ENCODE measurements at places on chromosomes 3 and 15.

DNA sequence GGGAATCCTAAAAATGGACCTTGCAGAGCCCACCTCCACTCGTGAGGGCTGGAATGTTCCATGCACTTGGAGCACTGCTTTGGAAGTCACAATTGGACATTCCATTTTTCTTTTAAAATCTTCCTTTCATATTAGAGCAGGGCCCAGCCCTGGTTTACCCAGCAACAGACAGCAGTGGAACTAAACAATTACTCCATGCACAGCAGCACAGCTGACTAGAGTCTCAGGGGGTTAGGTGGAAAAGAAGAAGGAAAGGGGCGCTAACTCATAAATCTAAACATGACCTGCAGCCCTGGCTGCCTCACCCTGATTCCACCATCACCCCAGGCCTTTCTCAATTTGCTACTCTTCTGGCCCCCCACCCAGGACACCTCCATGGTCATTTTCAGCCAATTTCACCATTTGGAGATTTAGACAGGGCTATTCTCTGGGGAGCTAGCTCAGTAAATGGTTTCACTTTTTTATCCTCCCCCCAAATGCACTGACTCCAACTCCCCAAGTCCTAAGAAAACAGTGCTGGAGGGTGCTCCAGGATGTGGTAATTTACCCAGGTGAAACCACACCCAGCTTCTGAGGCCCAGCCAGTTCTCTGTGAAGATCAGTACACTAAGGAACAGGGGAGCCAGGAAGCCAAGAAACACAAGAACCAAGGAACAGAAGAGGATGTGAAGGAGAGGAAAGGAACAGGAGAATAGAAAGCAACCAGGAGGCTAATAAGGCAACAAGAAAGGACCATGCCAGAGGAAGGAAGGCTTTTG, 1.6 kb upstream of the LRRC31 start:
- DNase-seq: no peak

DNA sequence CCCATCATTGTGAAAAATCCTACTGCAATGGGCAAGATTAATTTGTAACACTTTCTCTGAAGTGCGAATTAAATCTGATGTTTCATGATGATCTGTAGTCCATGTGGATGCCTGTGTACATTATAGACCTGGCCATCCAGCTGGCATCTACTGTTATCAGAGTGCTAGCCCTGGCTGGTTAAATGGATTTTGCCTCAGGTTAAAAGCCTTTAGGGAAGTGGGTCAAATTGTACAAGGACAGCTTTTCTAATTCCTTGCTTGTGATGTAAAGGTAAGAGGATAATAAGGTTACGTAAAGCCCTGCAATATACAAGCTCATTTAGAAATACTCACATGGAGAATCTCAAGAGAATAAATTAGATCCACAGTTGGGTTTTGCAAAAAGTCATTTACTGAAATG, 138.2 kb downstream of the EPHA3 start:
- DNase-seq: no peak

DNA sequence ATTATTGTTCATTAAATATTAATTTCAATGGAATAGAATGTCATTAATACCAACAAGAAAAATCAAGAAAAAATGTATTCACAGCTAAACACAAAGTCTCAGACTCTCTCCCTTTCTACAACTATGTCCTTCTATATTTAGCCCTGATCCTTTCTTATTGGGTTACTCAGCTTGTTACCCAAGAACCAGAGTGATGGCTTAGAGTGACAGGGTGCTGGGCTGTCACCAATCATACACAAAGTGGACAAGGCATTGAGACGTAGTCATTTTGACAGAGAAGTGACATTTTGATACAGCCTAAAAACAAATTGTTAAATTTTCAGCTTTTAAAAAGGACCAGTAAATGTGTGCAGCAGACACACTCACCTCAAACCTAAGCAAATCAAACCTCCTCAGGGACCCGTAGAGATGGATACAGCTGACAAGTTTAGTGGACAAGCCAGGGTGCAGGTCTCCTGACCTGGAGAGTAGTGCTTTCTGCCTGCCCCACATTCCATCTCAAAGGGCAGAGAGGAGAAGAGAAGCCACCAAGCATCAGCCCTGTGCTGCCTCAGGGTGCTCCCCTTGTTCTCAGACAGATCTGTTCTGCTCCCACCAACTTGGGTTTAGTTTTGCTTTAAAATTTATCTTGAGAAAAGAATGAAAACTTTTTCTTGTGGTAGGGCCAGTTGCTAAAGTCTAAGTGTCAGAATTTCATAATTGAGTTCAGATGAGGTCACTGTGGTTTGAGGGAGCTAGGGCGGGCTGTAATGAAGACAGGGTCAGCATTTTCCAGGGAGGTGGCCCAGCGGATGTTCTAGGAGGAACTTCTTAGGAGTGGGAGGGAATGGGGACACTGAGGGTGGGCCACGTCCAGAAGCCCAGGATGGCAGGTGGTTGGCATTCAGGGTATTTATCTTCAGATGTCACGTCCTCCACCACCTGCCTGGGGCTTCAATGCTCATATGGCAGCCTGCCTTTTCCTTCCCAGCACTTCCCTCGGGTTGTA, 136.5 kb upstream of the TBL1XR1 start:
- peak; percentile 72 for DNase-seq

DNA sequence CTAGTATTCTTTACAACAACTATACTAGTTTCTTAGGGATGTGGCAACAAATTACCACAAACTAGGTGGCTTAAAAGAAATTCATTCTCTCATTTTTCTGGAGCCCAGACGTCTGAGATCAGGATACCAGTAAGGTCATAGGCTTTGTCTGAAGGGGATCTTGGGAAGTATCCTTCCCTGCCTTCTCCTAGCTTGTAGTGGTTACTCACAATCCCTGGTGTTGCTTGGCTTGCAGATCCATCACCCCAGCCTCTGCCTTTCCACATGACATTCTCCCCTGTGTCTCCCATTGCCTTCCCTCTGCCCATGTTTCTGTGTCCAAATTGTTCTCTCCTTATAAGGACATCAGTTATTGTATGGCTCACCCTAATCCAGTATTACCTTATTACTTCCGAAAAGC, 24.3 kb upstream of the CLDN1 start:
- no peak for DNase-seq

DNA sequence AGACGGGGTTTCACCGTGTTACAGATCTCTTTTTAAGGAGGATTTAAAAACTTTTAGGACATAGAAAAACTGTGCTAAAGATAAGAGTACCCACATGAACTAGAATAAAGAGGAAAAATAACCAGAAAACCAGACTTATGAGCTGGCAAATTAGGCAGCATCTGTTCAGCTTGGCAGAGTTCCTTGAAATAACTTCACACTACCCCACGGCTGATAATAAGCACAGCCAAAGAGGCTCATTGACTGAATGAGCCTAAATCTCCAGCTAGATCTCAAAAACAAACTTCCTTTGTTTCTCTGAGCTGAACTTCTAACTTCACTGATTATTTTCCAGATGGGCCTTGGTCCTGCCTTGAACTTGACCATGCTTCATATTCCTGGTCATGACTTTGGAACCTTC, 26.7 kb upstream of the PIK3R4 start:
- DNase-seq: no peak

- DNase-seq: no peak
These were observed 7.2 kb upstream of the SEC22A start for GRCh38 chr3:123194552-123194951.

- DNase-seq: no peak
These were observed 22.4 kb downstream of the LRRC58 start for GRCh38 chr3:120326784-120327183.

- DNase-seq: peak; percentile 93
These were observed 171.0 kb upstream of the UMPS start for GRCh38 chr3:124558991-124559845.

- no peak for DNase-seq
These were observed 68.6 kb downstream of the ALCAM start for GRCh38 chr3:105435277-105435676.

- DNase-seq: peak; percentile 75
These were observed 50.0 kb upstream of the NMD3 start for GRCh38 chr3:161171113-161171512.

DNA sequence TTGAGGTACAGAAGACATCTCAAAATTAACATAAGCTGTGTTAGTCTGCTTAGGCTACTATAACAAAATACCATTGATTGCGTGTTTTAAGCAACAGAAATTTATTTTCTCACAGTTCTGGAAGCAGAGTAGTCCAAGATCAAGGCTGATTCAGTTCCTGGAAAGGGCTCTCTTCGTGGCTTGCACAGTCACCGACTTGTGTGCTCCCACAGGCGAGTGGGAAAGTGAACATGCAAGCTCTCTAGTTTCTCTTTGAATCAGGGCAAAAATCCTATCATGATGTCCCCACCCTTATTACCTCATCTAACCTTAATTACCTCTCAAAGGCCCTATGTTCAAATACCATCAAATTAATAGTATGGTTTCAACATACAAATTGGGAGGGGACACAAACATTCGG, 505.9 kb downstream of the ZIC1 start:
- no peak for DNase-seq

DNA sequence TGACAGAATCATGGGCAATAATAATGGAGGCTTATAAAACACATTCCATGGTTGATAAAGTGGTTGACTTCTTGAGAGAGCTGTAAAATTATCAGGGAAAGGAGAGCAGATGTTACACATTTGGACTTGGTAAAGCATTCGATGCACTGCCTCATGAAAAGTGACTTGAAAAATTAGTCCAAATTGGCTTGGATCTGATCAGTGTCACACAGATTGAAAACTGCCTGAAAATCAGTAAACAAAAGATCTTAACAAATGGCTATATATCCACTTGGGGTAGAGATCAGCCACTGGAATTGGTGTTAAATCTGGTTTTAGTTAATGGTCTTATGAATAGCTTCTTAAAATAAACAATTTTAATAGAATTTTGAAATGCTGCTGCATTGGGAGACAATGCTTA, 20.3 kb downstream of the SHOX2 start:
- no peak for DNase-seq

- no peak for DNase-seq
These were observed 539.1 kb downstream of the SI start for GRCh38 chr3:164539215-164539614.

DNA sequence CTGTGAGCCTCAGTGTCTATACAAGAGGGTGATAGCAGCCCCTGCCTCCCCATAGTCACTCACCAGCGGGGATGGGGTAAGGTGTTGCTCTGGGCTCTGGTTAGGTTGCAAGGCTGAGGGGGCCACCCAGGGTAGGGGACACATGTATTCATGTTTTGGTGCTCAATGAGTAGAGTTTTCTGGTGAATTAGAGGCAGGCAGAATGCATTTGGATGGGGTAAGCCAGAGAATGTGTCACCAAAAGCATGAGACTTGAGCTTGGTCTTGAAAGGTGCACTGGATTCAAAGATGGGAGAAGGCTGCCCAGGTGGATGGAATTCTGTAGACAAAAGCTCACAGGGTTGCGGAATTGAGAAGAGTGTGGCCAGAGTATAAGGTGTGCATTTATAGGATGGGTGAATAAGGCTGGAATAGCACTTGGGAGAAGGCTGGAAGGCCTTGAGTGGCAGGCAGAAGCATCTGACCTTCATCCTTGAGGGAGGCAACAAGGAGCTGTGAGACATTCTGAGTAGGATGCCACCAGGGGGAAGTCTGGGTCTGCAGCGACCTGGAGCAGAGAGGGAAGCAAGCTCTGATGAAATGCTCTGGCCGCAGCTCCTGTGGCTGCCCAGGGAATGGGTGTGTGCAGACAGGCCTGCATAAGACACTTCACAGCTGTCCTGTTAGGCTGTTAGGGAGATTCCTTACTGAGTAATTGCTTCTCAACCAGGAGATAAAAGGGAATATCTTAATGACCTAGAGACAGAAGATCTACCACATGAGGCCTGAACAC, 149.6 kb downstream of the CHDH start:
- no peak for DNase-seq

- no peak for DNase-seq
These were observed 2.2 kb upstream of the UCN2 start for GRCh38 chr3:48565591-48566400.

GRCh38 chr3:181839916-181840297, 128.2 kb downstream of the SOX2 start:
- no peak for DNase-seq

- no peak for DNase-seq
These were observed 13.1 kb upstream of the CORO2B start for GRCh38 chr15:68565726-68566125.

DNA sequence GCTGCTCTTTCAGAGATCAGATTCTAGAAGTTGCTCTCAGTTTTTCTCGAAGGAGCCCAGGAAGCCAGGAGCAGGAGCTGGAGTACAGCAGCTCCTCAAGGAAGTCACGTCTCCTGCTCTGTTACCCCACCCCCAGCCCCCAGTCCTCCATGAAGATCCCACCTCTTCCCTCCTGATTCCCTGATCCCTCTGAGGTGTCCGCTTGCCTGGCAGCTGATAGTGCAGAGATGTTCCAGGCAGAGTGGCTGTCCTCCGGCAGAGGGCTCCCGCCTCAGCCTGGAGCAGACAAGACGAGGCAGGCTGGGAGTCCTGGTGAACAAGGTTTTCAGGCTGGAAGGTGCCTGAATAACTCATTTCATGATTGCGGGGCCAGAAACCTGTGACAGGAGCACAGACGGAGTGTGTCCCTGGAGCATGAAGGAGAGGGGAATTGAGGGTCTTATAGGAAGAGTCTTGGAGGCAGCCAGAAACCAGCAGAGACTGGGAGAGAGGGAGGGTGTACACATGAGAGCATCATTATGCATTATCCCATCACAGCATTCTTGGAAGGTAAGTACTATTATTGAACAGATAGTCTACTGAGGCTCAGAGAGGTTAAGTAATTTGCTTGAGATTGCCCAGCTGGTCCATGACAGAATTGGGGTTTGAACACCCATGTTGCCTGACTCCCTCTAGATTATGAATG, 1.2 kb downstream of the HRH1 start:
- peak; percentile 85 for DNase-seq

DNA sequence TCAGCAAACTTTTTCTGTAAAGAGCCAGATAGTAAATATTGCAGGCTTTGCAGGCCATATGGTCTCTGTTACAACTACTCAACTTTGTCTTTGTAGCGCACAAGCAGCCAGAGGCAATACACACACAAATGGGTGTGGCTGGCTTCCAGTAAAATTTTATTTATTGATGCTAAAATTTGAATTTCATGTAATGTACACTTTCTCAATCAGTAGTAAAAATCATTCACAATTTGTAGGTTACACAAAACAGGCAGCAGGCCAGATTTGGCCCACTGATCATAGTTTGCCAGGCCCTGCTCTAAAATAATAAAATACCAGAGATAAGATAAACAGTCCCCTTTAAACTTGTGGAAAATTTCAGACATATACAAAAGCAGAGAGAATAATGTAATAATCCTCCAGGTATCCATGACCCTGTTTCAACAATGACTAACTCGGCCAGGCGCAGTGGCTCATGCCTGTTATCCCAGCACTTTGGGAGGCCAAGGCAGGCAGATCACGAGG, 330.3 kb downstream of the SHQ1 start:
- no peak for DNase-seq

- DNase-seq: no peak
These were observed 11.1 kb downstream of the DCUN1D1 start for GRCh38 chr3:182969277-182969676.

DNA sequence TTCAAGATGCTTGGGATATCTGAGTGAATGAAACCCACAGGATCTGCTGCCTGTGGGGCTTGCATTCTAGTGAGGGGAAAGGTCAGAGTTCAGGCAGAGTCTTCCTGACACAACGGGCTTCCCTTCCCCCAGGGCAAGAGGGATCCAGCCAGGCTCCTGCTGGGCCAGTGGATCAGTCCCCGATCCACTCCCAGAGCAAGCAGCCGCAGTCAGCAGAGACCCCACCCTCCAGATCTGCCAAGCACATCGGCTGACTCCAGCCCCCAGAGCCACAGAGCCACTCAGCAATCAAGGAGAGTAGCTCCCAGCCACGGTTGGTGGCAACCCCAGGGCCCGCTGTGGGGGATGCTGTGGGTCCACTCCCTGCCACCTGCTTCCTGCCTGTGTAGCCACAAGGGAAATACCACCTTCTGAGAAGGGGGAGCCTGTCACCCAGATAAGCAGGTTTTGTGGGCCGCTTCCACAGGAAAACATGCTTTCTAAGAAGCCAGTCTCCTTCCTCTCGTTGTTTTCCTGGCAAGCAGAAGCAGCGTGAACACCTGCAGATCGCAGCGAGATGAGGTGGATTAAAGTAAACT, 44.9 kb downstream of the CPN2 start:
- no peak for DNase-seq
